ENCODE measurements at places on chromosomes 7 and 10.

- DNase-seq: no peak
Measured at GRCh38 chr7:137454767-137455166, 111.2 kb upstream of the PTN start.

- no peak for DNase-seq
Measured at GRCh38 chr7:87028636-87029035, 30.8 kb downstream of the ELAPOR2 start.

GRCh38 chr10:79418274-79418673 is 27.1 kb downstream of the ZCCHC24 start:
- DNase-seq: no peak

DNA sequence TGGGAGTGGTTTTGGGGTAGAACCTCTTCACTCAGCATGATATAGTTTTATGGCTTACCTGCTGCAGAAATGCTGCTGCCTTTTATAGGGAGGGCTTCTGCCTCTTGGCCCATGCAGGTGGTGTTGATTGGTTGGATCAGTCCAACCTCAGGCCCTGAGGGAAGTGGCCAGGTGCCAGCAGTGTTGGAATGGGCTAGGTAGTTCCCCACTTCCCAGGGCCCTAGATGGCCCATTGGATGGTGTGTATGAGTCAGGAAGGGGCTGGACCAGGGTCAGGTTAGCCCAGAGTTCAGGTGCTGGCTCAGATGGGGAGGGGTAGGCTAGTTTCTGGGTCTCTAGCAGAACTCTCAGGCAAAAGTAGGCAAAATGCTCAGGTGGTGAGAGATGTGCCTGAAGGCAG is 455.5 kb downstream of the CCSER2 start:
- DNase-seq: no peak

- no peak for DNase-seq
Measured at GRCh38 chr7:49775949-49776443, 2.6 kb downstream of the VWC2 start.
